Stimulated activated CD4-positive, alpha-beta T cell treated with anti-CD3 and anti-CD28 coated beads, Interleukin-1b, Interleukin-23, amount 100 ng/mL, for 1 hour (primary cell): ENCODE measurements at places on chromosomes 1 and 21.

DNA sequence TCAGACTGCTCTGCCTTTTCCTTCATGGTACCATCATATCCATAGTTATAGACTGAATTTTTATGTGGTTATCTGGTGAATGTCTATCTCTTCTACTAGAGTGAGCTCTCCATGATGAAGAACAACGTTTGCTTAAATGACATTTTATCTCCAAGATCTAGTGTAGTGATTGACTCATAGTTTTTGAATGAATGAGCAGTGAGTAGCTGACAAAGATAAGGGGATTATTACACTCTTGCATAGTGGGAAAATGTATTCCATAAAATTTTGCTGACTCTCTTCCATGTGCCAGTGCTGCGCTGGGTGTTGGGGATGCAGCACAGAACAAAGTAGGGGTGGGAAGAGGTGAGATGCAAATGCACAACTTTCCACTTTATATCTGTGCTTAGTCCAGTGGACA is 147.7 kb downstream of the TGFB2 start:
- DNase-seq, result no peak

DNA sequence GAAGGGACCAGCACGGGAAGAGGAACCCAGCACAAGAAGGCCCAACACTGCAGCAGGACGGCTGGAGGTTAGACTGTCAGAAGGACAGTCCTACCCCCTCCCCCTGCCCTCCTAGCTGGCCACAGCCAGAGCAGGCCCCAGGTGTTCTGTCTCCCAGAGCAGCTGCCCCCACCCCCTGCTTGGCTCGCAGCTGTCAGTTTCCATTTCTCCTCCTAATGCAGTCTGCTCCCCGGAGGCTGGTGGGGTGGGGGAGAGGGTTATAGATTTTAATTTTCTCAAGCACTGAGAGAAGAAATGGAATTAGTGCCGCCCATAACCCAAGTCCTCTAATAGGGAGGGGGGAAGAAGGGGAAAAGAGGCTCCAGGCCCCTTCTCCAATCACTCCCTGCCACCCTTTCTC is 13.0 kb upstream of the PEAR1 start:
- no peak for DNase-seq

- DNase-seq, result no peak
Measured at GRCh38 chr1:224213438-224214119, 30.5 kb downstream of the DEGS1 start.

DNA sequence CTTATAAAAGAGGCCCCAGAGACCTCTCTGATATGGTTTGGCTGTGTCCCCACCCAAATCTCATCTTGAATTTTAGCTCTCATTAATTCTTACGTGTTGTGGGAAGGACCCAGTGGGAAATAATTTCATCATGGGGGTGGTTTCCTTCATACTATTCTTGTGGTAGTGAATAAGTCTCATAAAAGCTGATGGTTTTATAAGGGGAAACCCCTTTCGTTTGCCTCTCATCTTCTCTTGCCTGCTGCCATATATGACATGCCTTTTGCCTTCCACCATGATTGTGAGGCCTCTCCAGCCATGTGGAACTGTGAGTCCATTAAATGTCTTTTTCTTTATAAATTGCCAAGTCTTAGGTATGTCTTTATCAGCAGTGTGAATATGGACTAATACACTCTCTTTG is 22.5 kb upstream of the NEK7 start:
- DNase-seq, result no peak

DNA sequence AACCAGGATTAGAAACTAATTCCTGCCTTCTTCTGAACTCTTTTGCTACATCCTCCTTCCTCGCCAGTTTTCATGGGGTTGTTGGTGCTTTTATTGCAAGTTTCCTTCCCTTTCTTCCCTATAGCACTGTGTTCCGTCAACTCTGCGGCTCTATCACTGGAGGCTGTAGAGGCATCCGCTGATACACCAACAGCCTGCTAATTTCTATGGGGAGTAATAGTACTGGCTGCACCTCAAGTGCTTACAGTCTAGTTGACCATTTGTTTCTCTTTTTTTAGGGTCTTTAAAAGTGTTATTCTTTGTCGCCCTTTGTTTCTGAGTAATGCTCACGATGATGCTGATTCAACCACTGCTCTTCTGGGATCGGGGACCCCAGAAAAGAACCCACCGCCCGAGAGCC is 746 bp downstream of the MIS18A start:
- no peak for DNase-seq

DNA sequence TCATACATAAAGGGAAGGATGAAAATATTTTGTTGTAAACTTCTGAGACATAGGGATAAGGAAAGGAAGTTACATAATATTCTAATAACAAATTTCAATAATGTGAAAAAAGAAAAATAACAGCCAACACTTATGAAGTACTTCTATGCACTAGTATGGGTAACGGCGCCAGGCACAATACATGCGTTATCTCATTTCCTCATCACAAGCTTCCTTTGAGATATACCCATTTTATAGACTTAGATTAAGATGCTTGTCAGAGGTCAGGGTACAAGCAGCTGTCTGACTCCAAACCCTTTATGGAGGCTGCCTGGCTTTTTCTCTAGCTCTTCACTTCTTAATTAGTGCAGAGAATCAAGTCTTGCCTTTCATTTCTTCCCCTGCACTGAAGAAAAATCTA is 41.3 kb downstream of the TCP10L start:
- DNase-seq, result no peak

GRCh38 chr21:44329971-44330681 is 9.1 kb downstream of the CFAP410 start:
- DNase-seq, result no peak

GRCh38 chr1:218865591-218865990 is 308.1 kb upstream of the LYPLAL1 start:
- DNase-seq, result no peak

DNA sequence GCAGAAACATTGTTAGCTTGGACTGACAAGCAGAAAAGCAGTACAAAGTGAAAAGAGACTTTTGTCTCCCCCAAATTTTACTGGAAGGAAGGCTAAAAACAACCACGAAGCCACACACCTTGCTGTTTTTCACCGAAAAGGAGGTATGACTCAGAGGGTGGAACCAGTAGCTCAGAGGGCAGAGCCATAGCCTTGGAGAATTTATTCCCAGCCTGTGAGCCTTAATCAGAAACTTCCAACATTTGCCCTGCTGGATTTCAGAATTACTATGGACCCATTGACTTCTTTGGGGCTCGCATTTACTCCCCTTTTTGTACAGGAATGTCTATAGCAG is 32.0 kb downstream of the RPS6KC1 start:
- no peak for DNase-seq

GRCh38 chr1:43043695-43044094 is 85.0 kb upstream of the SLC2A1 start:
- DNase-seq, result no peak

DNA sequence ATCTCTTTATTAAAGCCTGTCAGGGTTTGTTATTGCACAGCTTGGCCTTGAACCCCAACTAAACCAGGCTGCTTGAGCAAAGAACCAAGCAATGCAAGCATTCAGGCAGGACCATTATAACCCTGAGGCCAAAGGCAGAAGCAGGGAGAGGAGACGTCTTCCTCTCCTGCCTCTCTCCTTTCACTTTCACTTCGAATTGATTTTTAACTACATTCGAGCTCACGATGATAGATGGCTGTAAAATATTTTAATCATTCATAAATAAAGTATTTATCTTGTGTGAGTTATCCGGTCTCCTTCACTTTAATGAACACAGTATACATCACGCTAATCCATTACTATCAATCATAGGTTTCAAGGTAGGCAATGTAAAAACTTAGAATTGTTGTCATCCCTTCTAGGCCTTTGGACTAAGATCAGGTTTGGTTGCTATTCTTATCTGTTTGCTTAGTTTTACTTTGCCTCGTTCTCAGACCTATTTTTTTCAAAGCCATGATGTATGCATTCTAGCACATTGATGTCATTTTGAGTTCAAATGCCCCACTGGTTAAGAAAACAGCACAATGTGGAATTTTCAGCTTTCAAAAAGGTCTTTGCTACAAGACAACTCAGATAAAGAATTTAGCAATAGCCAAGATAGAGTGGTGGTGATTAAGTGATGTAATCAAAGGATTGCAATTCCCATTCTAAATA is 480.2 kb upstream of the RUNX1 start:
- DNase-seq, result no peak

DNA sequence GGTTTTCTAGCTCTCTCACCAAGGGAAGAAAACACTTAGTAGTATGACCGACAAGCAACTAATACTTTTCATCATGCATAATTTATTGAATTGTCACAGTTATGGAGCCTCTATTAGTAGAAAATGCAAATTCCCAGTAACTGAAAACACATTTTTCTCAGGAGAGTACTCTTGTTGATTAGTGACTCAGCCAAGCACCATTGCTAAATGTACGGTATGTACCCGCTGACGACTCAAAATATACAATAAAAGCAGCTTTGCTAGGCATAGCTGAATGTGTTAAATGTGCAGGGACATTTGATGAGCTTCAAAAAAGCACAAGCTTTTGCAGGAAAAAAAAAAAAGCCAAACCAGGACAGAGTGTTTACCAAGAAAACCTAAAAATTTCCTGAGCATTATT is 63.9 kb downstream of the WDR64 start:
- no peak for DNase-seq

DNA sequence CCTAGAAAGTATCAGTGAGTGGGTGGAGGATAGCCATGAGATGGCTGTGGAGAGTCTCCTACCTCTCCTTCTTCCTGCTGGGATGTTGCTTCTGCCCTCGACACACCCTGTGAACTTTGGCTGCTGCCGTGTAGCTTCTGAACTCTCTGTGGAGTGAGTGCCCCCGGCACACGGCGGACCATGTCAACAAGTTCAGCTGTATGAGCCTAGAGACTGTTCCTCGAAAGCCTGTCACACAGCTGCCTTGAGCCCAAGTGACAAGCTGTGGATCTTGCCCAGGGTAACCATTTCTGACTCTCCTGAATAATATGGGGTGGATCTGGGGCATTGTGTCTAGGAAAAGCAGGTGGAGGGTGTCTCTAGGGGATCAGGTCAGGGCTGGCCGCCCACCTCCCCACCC is 143.2 kb downstream of the NOS1AP start:
- DNase-seq, result no peak

- no peak for DNase-seq
Measured at GRCh38 chr1:154192476-154192875, 576 bp upstream of the TPM3 start.

DNA sequence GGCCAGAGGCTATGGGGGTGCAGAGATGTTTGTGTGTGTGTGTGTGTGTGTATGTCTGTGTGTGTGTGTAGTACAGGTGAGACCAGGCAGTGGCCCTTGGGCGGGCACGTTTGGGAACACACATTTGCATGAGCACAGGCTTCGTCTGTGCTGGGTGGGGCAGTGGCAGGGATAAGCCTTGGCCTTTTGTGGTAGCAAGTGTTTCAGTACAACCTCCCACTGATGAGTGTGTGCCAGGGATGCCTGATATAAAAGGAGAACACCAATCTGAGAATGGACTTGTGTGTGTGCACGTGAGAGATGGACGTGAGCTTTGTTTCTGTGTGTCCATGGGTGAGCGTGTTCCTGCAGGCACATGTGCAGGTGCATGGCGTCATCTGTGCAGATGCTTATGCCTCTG is 3.0 kb downstream of the NTRK1 start:
- no peak for DNase-seq

DNA sequence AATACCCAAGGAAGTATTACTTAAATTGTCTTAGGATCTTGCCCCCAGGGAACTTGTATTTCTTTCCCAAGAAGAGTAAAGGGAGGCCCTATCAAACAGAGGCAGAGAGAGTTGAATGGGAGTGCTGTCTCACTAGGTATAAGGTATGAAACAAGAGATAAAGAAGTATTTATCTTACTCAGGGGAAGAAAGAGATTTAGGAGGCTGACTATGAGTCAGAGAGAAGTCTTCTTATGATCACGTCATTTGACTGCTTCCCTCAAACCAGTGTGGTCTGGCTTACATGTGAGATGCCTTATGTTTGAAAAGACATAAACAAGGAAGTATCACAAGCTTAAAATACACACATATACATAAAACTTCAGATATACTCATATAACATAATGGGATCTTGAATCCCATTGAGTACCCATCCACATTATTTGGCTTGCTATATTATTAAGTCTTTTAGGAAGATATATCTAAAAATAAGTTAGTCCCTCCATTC is 29.6 kb downstream of the DUSP10 start:
- no peak for DNase-seq

- no peak for DNase-seq
Measured at GRCh38 chr1:153563991-153564390, 1.7 kb downstream of the S100A2 start.

GRCh38 chr1:224466154-224466553 is 31.6 kb upstream of the WDR26 start:
- DNase-seq, result no peak
